ENCODE measurements at places on chromosomes 5 and 9. TPM values are rescaled to one million over a fixed set of nuclear protein-coding genes. Genes with fewer than 3 reads are reported as not detected.

LRRC70 gene
- 1.4 TPM for total RNA-seq

INIP gene
- total RNA-seq = 26.8 TPM

SLC25A2 gene
- total RNA-seq = 0.50 TPM

SPINK7 gene
- not detected for total RNA-seq

IL13 gene
- total RNA-seq = not detected

TLX3 gene
- total RNA-seq = not detected

CDC25C gene
- 22.4 TPM for total RNA-seq

FPGS gene
- total RNA-seq = 69.2 TPM

ZNG1F gene
- 9.1 TPM for total RNA-seq

ZNF300 gene
- total RNA-seq = 9.0 TPM

GIN1 gene
- total RNA-seq = 7.9 TPM

INSL6 gene
- total RNA-seq = not detected

SHISAL2B gene
- not detected for total RNA-seq

DDX41 gene
- total RNA-seq = 89.5 TPM

PCDHA13 gene
- total RNA-seq = under 0.01 TPM

ADGRV1 gene
- 0.25 TPM for total RNA-seq

FOXD4L4 gene
- total RNA-seq = 0.22 TPM

IFNA10 gene
- total RNA-seq = not detected

POU5F2 gene
- 1.4 TPM for total RNA-seq

TAS2R1 gene
- total RNA-seq = not detected

MGAT1 gene
- total RNA-seq = 81.0 TPM

IRX1 gene
- not detected for total RNA-seq

IRGM gene
- 0.22 TPM for total RNA-seq

CBY3 gene
- not detected for total RNA-seq

FAT2 gene
- under 0.01 TPM for total RNA-seq

FREM1 gene
- 0.11 TPM for total RNA-seq

BARHL1 gene
- not detected for total RNA-seq

IL4 gene
- total RNA-seq = not detected

KCNN2 gene
- total RNA-seq = 0.37 TPM

TRIM32 gene
- total RNA-seq = 26.7 TPM

PCDHB16 gene
- 0.33 TPM for total RNA-seq

RAD17 gene
- total RNA-seq = 23.7 TPM

QRFP gene
- not detected for total RNA-seq

SMC2 gene
- 52.1 TPM for total RNA-seq

TNFSF8 gene
- not detected for total RNA-seq

CNTFR gene
- not detected for total RNA-seq

RANBP3L gene
- 0.11 TPM for total RNA-seq

CDH9 gene
- total RNA-seq = not detected

TXNDC8 gene
- total RNA-seq = not detected

PCDHGB5 gene
- 16.2 TPM for total RNA-seq

C5orf46 gene
- total RNA-seq = not detected

INSL4 gene
- total RNA-seq = not detected

PLGRKT gene
- 23.6 TPM for total RNA-seq

HK3 gene
- not detected for total RNA-seq

PCDHB14 gene
- total RNA-seq = 0.11 TPM

ABLIM3 gene
- total RNA-seq = 19.6 TPM

BNC2 gene
- total RNA-seq = 33.9 TPM

SPINK6 gene
- not detected for total RNA-seq

IL9 gene
- total RNA-seq = not detected

Measured in uterine smooth muscle cell (primary cell).